ENCODE measurements at places on chromosomes 1 and 21.

GRCh38 chr1:20891091-20891490 is 104.0 kb upstream of the HP1BP3 start:
- DNase-seq, result no peak

GRCh38 chr1:213089924-213090677 is 39.1 kb downstream of the RPS6KC1 start:
- DNase-seq, result no peak

DNA sequence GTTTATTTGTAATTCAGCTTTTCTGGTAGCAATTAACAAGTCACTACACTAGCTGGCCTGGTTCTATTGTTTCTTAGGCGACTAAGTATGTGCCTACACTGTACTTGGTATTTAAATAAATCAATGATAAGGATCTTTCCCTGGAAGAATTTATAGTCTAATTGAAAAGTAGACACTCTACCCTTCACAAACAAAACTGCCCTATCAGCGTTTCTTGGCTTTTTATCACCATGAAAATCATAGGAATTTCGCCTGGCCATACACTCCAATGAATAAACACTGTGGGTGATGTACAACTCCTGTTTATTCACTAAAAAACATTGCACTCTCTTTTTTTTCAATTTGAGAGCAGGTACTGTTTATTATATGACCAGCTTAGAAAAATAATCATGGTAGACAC is 702.9 kb upstream of the ADGRL2 start:
- no peak for DNase-seq

- no peak for DNase-seq
These were observed 136.1 kb upstream of the JUN start for GRCh38 chr1:58919959-58920321.

DNA sequence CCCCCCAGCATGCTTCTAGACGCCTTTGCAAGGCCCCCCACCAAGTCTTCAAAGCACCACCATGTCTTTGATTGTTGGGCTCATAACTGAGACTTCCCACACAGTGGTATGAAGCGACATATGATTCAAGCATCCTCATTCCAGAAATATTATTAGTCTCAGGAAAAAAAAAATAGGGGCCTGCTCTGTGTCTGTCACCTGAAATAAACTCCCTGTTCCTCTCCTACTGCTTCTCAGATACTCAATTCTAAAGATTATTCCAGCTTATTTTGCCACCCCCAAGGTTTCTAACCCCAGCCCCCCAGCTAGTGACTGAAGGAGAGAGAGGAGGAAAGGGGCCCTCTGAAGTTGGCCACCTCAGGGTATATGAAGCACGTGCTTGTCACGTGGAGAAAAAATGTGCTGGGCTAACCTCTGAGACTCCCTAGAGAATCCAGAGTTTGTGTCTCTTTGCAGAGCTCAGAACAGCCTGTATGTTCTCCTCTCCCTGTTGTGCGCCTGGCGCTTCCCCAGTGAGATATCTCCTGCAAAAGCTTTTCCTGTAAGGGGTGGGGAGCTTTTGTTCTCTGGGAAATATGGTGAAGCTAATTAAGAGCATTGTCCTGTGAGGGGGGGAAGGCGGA is 35.9 kb upstream of the RASAL2 start:
- no peak for DNase-seq

DNA sequence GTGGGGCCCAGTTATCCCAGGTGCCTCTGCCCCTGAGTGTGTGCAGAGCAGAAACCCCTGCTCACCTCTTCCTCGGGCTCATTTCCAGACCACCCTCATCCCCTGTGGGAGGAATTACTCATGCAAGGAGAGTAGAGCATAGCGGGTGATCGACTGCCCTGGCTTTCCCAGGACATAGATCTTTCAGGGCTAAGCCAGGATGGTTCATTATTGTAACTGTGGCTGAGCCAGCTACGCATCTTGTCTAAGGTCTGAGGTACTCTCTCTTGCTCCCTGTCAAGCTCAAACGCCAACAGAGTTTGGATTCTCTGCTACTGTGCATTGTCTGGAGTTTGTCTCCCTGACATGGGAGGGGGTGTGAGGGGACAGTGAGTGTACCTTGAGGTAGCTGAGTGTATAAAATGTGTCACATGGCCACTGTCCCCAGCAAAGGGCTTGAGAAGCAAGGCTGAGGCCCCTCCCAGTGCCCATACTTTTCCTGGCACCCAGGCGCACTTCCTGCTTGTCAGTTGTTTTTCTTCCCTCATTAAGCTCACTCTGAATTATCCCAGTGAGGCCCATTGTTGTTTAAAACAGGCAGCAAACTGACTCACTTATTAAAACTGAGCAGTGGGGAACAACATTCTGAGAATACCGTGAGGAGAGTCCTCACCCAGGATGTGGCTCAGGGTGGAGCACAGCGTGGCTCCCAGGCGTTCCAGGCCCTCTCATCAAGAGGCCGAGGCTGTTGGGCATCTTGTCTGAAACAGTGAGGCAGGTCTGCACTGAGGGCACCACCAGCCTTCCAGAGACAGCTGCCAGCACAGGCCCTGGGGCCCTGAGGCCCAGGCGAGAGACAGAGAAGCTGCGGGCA is 92.9 kb downstream of the LAMC2 start:
- DNase-seq, result no peak

- DNase-seq, result no peak
These were observed 72.0 kb downstream of the NOS1AP start for GRCh38 chr1:162141281-162142054.

GRCh38 chr1:175338387-175339135 is 146.0 kb upstream of the KIAA0040 start:
- DNase-seq, result peak; percentile 67

GRCh38 chr1:220681220-220681880 is 8.8 kb upstream of the C1orf115 start:
- DNase-seq, result no peak

- DNase-seq, result no peak
These were observed 63.4 kb downstream of the DDR2 start for GRCh38 chr1:162695687-162696086.

DNA sequence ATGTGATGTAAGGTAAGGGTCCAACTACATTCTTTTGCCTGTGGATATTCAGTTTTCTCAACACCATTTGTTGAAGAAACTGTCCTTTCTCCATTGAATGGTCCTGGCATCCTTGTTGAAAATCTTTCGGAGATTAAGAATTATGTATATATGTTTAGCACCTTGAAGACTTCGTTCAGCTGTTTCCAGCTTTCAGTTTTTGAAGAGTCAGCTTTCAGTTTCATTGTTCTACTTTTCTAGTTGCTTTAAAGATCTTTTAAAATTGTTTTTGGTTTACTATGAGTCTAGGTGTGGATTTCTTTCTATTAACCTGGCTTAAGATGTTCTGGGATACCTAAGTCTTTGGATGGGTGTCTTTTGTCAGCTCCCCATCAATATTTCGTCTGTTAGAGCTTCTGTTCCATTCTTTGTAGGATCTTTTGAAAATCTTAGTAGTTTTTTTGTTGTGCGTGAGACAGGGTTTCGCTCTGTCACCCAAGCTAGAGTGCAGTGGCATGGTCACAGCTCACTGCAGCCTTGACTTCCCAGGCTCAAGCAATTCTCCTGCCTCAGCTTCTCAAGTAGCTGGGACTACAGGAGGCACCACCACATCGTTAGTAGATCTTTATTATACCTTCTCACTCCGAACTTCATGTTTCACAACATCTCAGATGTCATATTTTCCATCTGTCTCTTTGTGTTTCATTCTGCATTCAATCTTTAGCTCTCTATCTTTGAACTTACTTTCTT is 353.5 kb upstream of the B3GALT2 start:
- no peak for DNase-seq

GRCh38 chr1:204194080-204194479 is 2.2 kb downstream of the KISS1 start:
- no peak for DNase-seq

- no peak for DNase-seq
These were observed 75.9 kb downstream of the IGSF21 start for GRCh38 chr1:18183533-18183932.

DNA sequence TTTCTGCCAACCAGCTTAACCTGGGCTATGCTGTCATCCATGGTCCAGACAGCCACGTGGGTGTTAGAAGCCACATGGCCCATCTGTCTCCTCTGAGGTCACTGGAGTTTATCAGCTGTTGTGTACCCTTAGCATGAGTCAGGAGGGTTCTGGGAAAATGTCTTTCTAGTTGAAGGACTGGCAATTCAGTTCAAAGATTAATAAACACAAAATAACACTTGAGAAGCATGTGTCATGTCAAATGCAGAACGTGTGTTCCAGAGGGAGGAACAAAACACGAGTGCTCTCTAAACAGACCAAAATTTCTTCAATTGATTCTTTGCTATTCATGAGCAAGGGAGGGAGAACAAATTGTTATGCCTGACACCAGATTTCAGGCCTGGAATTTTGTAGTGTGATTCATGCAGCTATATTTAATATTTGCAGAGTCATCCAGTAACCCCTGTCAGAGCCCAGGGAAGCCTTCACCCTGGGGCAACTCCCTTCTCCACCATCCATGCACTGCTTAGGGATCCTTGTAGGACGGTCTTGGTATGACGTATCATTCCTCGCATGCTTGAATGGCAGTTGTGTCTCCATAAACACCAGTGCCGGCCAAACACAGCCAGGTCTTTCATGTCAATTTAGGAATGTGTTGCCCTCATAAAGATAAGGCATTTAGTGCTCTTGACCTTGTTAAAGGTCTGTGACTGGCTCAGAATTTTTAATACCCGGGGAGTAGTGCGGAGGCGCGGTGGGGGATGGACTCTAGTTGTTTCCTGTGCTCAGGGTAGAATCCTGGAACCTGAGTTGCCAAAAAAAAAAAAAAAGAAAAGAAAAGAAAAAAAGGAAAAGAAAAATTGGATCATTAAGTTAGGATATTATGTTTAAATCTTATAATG is 27.7 kb upstream of the DYRK1A start:
- no peak for DNase-seq

- no peak for DNase-seq
These were observed 18.1 kb downstream of the SLC2A5 start for GRCh38 chr1:9051379-9051778.

GRCh38 chr21:45019076-45019886 is 55.1 kb upstream of the ADARB1 start:
- DNase-seq, result no peak

GRCh38 chr1:89890085-89890752 is 69.4 kb downstream of the LRRC8D start:
- no peak for DNase-seq

GRCh38 chr1:106406114-106406513 is 650.4 kb upstream of the PRMT6 start:
- no peak for DNase-seq

DNA sequence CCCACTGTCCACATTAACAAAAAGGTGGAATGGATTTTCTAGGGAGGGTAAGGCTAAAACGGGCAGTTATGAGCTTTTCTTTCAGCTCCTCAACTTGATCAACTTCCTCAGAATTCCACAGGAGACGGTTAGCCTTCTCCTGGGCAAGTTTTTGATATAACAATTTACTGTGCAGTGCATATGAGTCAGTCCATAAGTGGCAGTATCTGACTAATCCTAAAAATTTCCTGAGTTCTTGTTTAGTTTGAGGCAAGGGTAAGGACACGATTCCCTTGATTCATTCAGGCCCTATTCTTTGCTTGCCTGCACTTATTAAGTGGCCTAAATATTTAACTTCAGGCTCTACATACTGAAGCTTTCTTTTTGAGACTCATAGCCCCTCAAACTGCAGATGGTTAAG is 6.2 kb upstream of the AADACL3 start:
- no peak for DNase-seq

DNA sequence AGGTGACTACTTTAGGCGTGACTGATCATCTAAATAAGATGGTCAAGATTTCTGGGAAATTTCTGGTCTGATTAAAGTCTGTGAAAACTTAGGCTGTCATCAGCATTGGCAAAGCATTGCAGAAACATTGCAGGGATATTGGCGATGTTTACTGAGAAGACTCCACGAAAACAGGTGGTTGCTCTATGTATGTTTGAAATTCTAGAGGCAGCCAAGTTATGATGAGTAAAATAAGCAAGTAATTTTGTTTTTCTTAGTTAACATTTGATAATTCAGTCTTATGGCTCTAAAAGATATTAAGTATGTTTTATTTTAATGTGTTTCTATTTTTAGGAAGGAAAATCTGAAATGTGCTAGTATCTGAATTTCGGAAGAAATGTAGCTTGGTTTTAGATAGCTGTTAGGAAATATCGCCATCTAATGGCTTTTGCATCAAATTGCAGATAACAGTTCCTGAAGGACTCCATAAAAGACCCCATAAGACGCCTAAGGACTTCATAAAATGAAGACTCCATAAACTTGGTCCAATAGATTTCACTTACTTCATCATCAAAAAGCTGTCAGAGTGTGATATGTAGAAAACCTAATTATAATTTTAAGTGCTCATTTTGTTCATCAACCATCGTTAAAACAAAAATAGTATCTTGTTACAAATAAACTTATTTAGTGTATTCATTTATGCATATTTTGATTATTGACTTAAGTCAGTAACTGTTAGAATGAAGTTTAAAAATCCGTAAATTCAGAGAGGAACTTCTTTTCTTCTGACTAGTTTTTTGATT is 344.6 kb downstream of the RYR2 start:
- no peak for DNase-seq

DNA sequence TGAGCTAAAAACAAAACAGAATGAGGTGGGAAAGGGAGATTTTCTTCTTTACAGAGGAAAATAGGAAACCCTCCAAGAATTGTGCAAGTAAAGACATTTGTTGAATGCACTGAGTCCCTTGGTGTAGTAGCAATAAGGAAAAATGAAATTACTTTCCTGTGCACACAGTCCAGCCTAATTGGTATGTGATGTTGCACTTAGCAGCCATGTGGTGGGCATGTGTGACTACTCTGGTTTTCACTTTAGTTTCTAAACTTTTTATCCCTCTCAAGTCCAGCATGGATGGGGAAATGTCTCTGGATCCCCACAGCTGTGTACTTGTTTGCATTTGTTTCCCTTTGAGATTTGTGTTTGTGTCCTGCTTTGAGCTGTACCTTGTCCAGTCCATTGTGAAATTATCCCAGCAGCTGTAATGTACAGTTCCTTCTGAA is 7.1 kb upstream of the AGO3 start:
- no peak for DNase-seq

- no peak for DNase-seq
These were observed 184.5 kb downstream of the DHRS3 start for GRCh38 chr1:12433323-12434053.

- DNase-seq, result no peak
These were observed 29.0 kb upstream of the CFHR4 start for GRCh38 chr1:196858811-196859210.

DNA sequence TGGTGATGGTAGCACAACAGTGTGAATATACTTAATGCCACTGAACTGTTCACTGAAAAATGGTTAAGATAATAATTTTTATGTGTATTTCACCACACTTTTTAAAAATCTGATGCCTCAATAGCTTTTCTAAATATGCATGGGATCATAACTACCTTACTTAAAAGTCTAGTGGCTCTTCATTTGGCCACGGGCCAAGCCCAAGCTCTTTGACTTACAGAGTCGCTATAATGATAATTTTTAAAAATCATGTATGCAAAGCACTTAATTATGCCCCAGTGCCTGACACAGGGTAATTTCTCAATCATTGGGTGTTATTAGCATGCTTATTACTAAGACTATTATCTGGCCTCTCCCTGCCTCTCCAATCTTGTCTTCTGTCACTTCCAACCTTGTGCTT is 7.6 kb upstream of the CNN3 start:
- no peak for DNase-seq

DNA sequence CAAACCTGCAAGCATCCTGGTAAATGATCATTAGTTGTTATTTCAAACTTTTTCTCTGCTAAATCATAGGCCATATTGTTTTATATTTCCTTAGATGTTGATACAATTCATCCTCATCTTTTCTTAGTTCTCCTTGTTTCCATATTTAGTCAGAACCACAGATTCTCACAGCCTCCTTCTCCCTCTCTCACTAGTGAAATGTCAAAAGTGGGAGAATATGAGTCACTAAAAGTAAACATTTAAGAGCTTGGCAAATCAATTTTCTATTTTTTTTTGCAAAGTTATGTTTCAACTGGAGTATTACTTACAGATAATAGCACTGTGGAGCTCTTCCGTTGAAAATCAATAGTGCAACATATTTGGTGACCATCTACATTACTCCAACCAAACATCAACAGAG is 308.8 kb downstream of the COL11A1 start:
- DNase-seq, result no peak
